DMS 273 treated with DMSO at 0.1 percent for 48 hours (cell line): ENCODE measurements at places on chromosomes 13 and 19.

DNA sequence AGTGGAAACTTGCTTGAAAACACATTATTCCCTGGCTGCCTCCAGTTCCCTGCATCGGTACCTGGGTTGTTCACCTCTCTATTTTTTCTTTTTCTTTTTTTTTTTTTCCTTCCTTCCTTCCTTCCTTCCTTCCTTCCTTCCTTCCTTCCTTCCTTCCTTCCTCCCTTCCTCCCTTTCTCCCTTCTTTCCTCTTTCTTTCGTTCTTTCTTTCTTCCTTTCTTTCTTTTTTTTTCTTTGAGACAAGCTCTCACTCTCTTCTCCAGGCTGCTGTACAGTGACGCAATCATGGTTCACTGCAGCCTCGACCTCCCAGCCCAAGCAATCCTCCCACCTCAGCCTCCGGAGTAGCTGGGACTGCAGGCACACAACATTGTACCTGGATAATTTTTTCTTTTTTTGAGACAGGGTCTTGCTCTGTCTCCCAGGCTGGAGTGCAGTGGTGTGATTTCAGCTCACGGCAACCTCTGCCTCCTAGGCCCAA lies 3.4 kb upstream of the RASAL3 start:
- DNase-seq = no peak

DNA sequence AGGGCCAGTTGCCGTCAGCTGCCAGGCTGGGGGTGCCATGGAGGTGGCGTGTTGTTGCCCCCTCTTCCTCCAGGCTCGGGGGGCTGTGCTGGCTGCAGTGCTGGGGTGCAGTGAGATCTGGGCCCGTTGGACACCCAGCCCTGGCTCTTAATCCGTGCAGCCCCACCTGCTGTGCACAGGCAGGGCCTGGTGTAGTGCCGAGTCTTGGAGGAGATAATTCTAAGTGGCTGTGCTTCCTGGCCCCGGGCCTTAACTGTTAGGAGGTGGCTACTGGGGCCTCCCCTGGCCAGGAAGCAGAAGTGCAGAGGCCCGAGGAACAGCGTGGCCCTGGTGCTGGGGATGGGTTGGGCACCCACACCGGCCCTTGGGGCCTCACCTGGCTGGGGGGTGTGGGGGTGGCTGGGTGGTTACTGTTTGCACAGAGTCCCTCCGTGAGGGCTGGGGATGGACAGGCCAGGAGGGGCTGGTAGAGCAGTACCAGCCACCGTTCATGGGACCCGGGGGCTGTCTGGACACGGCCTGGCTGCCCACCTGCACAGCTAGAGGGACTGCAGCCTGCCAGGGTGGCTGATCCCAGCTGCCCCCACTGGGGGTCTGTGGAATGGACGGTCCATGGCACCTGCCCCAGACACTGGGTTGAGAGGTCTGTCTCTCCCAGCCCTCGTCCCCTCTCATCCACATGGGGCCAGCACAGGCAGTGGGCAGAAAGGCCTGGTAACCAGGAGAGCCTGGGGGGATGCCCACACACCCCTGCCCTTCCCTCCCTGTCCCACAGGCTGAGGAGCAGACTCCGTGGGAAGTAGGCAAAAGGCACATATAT lies 3.3 kb downstream of the GPX4 start:
- DNase-seq = no peak

DNA sequence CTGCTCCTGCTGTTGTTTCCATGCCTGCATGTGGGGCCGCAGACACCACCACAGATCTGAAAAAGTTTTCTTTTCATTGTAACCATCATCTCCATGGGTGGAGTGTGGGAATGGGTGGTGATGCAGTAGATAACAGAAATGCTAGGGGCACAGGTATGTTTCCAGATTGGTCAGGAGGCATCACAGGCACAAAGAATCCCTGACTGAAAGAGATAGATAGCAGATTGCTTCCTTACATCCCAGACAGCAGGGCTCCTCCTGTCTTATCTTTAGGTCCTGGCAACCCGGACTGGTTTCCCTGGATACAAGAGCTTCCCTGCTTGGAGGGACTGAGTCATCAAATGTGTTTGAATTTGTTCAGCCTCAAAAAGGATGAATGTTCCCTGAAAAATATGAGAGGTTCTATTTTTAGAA lies 1937.6 kb downstream of the PCDH9 start:
- DNase-seq = no peak

DNA sequence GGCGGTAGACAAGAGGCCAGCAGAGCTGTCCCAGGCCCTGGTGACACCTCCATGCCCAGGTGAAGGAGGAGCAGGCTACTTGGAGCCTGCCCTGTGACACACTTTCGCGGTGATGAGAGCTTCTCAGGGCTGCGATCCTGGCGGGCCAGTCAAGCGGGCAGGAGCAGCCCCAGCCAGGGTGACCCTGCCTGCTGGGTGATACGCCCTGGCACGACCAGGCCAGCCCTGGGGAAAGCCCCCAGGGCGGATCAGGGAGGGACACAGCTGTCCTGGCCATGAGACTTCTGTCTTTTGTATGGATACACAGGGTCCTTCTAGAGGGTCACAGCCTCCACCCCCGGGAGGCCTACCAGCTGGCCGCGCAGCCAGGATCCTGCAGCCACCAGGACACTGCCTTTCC lies 13.1 kb downstream of the DNM2 start:
- no peak for DNase-seq
